Skeletal muscle cell (primary cell): ENCODE measurements at places on chromosomes 2 and 18.

GRCh38 chr18:23306822-23307221 is 146.3 kb upstream of the RIOK3 start:
- no peak for DNase-seq

GRCh38 chr2:162172802-162173370 is 20.8 kb upstream of the GCG start:
- no peak for DNase-seq

GRCh38 chr2:38733300-38733971 is 17.7 kb downstream of the SRSF7 start:
- DNase-seq = no peak

DNA sequence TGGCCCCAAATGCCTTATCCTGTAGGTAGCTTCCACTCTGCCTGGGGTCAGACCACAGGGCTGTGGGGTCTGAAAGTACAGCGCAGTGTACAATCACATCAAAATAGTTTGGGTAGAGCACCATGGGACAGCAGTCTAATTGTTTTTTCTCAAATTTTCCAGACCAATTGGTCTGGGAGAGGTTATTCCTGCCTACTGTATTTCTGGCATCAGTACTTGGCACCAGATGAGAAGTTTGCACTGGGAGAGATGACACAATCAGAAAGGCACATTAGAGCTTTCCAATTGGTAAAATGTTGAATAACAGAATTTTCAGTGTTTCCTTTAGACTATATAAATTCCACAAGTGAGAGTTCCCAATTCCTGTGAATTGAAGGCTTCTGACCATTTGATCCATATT is 30.9 kb upstream of the LRRTM1 start:
- DNase-seq = no peak

- peak; percentile 34 for DNase-seq
Observed at GRCh38 chr2:55309446-55309845, 40.4 kb upstream of the MTIF2 start.

GRCh38 chr18:75141734-75142133 is 67.2 kb downstream of the PTGR3 start:
- no peak for DNase-seq

DNA sequence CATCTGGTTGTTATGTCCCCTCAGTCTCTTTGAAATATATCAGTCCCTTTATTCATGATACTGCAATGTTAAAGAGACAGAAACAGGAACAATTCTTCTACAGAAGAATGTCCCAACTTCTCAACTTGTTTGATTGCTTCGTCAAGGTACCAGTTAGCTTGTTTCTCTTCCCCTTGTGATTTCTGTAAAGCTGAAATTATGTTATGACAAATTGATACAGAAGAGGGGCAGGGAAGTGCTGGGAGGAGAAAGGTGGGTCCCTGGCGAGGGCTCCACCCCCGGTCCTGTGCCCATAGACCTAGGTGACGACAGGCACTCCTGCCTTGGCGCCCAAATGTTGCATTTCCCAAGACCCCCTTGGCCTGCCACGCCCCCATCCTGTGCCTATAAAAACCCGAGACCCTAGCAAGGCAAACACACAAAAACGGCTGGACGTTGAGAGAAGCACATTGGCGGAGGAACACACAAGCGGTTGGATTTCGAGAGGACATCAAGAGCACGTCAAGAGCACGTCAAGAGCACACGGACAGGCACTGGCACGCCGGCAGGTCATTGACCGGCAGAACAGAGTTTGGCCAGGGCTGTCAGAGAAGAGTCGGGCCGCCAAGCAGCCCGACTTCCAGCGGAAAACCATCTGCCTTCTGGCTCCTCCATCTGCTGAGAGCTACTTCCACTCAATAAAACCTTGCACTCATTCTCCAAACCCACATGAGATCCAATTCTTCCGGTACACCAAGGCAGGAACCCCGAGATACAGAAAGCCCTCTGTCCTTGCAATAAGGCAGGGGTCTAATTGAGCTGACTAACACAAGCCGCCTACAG is 11.5 kb upstream of the RTN4 start:
- DNase-seq = no peak

GRCh38 chr18:38557006-38557405 is 991.4 kb upstream of the CELF4 start:
- DNase-seq = no peak

- peak; percentile 85 for DNase-seq
Observed at GRCh38 chr18:79485788-79486355, 90.1 kb downstream of the NFATC1 start.

DNA sequence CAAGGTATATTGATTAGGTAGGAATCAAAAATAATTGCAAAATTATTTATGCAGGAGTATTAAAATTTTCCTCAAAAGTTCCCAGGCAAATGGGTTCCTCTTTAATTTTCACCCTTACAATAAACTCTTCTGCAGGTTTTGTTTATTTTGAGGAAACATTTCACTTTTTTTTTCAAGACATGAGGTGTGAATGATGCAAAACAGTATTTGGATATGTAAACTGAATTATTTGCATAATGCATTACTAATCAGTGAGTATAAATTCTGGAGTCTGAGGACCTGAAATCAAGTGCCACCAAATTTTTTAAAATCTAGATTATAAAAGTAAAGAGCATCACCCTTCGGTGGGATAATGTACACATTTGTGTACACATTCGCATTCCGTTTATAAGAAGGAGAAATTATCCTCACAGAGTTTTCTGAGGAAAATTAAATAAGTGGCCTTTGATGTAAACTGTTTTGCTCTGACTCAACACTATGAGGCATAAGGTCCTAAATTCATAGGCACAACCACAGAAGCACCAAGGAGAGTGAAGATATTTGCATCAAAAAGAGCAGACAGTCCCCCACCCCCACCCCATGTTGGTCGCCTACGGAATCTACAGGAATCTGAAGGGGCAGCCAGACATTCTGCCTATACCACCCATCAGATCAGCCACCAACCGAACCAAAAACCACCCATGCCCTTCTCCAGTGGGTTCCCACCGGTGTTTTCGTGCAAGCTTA is 33.1 kb downstream of the BCL11A start:
- DNase-seq = no peak

- DNase-seq = peak; percentile 86
Observed at GRCh38 chr2:145095641-145096435, 575.9 kb upstream of the ZEB2 start.

- no peak for DNase-seq
Observed at GRCh38 chr18:31587529-31587928, 4.1 kb upstream of the TTR start.
